ENCODE measurements at places on chromosomes 3 and 15.

- DNase-seq = no peak
Measured at GRCh38 chr15:82803793-82804574, 1.9 kb downstream of the FSD2 start.

- no peak for DNase-seq
Measured at GRCh38 chr15:57752436-57752835, 45.9 kb downstream of the POLR2M start.

GRCh38 chr15:86645925-86646500 is 566.3 kb downstream of the AGBL1 start:
- no peak for DNase-seq

GRCh38 chr3:105367063-105367405 is 325 bp downstream of the ALCAM start:
- DNase-seq = peak; percentile 26

DNA sequence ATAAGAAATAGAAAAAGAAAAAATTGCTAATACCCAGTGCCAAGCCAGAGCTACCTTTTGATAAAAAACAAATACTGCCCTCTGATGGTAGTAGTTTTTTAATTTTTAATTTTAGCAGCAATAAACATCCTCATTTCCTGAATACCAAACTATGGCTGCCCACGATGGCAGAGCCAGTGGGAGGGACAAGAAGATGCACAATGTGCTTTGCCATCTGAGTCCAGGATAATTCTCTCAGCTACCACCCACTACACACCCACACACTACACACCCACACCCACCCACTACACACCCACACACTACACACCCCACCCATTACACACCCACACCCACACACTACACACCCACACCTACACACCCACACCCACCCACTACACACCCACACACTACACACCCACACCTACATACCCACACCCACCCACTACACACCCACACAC is 17.8 kb downstream of the CEP19 start:
- DNase-seq = no peak

DNA sequence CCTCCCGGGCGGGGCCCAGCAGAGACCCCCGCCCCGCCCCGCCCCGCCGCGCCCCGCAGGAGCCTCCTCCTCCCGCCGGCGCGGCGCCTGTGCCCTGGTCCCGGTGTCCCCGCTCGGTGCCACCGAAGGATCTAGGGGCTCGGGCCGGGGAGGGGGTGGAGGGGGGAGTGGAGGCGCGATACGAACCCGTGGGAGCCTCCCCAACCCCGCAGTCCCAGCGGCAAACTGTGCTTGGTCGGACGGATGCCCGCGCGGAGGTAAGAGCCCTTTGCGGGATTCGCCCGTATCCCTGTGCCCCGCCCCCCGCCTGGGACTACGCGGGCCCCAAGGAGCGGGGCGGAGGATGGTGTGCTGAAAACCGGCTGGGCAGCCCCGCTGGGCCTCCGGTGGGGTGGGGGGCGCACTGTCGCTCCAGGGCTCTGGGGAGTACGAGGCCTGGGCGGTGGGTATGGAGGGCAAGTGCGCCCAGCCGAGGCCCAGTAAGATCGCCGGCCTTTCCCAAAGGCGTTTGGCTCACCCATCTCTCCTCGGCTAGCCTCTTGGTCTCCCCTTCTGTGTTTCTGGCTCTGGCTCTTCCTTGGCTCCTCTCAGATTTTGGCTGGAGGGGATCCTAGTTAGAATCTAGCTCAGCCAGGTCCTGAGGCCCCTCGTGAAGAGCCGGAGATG is 65.6 kb upstream of the POLG start:
- no peak for DNase-seq

- no peak for DNase-seq
Measured at GRCh38 chr3:150784747-150785125, 21.8 kb upstream of the SIAH2 start.

- DNase-seq = no peak
Measured at GRCh38 chr3:60417576-60417975, 833.7 kb downstream of the FHIT start.

DNA sequence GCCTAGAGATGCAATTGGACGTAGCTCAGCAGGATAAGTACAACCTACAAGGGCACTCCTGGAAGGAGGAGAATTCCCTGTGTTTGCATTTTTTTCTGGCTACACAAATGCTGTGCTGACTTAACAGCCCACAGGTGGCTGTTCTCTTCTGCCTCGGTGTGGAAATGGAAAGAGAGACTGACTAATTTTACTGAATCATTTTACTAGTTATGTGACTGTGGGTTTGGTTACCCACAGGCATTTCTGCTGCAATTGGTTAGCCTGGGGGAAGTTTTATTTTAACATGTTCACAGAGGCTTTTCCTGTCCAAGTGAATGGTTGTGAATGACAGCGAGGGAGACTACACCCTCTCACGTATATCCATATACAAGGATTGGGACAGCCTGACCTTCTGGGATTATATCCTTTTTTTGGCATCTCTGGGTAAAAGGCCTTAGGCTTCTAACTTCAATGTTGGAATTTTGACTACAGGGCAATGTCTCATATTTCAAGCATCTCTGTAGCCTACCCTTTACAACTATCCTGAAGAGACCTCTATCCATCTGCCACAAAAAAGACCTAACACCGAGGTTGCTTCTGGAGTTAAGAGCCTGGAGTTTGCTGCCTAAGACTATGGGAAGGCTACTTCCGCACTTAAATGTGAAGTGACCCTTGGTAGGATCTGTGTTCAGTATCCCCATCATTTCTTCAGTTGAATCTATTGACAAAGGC is 67.2 kb upstream of the TP63 start:
- DNase-seq = no peak

DNA sequence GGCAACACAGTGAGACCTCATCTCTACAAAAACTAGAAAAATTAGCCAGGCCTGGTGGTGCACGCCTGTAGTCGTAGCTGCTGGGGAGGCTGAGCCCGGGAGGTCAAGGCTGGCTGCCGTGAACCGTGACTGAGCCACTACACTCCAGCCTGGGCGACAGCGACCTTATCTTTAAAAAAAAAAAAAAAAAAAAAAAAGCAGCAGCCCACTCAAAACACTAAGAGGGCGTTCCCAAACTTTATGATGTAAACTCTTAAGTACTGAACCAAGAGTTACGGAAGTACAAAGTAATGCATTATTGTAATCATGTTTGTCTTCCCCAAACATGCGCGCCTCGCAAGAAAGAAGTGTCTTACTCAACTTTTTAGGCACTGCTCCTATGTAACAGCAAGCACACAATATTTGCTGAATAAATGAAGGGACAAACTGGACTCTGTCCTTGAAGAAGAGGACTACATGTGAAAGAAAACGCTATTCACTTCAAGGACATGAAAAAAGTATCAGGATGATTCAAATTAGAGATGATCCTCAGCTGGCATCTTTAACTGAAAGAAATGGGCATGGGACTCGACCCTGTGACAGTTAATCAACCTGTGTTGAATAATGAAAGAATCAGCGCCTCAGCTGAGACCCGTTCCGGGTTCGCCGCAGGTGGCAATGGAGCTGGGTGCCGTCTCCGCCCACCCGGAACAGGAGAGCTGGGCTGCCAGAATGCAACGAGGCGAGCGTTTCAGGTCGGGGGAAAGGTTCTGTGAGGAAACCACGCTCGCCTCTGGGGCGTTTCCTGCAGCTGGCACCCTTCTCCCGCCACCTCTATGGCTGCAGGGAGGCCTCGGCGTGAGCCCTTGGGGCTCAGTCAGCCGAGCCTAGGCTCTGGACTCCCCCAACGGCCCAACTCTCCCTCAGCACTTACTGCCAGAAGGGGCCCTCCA is 718 bp downstream of the SPG11 start:
- peak; percentile 82 for DNase-seq

GRCh38 chr3:73746623-73747022 is 121.9 kb upstream of the PDZRN3 start:
- DNase-seq = no peak

GRCh38 chr3:197828-198491 is 1.4 kb downstream of the CHL1 start:
- no peak for DNase-seq

Data from activated CD4-positive, alpha-beta T cell treated with anti-CD3 and anti-CD28 coated beads, Interleukin-2, amount 50 U/mL, for 1 hour (primary cell).